ENCODE measurements at places on chromosomes 4 and X.
A peak's percentile ranks its signal among the peaks of the same experiment; 100 is the strongest.

- DNase-seq, result no peak
Measured at GRCh38 chrX:11188664-11189063, 77.5 kb downstream of the HCCS start.

- DNase-seq, result no peak
Measured at GRCh38 chr4:146022541-146022940, 83.9 kb upstream of the ZNF827 start.

DNA sequence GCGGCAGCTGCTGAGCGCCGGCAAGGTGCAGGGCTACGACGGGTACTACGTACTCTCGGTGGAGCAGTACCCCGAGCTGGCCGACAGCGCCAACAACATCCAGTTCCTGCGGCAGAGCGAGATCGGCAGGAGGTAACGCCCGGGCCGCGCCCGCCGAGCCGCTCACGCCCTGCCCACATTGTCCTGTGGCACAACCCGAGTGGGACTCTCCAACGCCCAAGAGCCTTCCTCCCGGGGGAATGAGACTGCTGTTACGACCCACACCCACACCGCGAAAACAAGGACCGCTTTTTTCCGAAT is 117.0 kb downstream of the DCTD start:
- DNase-seq, result no peak

GRCh38 chr4:6991771-6992557 is 51.2 kb upstream of the TADA2B start:
- no peak for DNase-seq

DNA sequence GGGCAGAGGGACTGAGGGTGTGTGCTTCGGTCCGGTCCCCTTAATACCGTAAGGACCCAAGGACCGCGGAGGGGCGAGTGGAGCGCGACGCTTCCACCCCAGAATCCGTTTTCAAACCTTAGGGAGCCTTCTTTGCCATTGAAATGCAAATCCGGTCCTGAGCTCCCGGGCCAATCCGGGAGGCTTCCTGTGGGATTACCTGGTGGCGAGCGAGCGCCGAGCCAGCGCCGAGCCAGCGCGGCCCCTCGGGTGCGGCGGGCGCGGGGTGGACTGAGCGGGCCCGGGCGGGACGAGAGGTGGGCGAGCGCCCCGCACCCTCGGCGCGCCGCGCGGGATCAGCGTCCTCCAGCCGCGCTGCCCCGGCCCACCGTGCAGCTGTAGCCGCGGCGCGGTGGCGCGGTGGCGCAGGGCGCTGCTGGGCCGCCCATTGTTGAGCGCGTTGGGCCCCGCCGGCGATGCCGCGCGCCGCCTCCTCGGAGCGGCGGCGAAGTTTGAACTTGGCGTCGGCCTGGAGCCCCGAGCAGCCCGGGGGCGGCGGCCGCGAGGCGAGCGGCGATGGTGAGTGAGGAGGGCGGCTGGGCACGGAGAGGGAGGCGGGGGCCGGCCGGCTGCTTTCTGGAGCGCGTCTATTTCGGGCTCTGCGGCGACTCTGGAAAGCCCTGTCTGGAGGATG is 208.7 kb downstream of the SOWAHB start:
- peak; percentile 9 for DNase-seq

GRCh38 chr4:71456841-71457240 is 118.0 kb downstream of the SLC4A4 start:
- no peak for DNase-seq

DNA sequence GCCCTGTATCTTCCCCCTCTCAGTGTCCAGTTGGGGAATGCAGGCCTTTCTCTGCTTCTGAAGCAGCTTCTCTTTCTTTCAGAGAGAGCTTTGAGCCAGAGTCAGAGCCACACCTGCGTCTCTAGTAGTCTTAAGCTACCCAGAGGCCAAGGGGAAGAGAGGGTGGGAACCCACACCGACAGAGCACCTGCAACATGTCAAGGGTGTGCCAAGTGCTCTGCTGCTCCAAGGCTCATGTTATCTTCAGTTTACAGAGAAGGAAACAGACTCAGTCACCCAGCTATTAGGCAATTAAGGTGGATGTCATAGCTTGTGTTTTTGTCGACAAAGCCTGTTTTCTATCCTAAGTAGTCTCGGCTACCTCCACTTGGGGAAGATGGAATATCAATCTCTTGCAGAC is 22.7 kb upstream of the RNF212 start:
- DNase-seq, result no peak

- no peak for DNase-seq
Measured at GRCh38 chr4:189443341-189443740, 497.3 kb upstream of the FRG1 start.

DNA sequence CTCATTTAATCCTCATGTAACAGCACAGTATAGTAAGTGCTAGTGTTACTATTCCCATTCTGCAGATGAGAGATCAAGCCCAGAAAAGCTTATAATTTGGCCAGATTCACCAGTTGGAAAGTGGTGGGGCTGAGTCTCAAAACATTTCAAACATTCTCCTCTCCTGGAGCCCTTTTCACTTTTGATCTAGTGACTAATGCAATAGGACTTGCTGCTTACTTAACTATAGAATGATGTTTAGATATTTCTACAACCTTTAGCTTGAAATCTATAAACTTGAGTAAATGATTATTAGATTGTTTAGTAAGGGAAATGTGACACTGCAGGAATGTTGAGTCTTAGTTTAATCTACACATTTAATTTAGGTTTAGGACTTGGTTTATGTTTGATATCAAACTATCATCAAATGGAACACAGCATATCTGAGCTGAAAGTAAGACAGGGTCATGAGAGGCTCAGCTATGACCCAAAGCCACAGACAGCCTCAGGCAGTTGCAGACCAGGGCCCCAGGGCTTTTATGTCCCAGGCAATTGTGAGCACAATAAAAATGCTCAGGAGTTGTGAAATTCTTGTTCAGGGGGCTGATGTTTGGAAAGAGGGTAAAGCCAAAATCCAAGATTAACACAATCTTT is 199.5 kb upstream of the HS3ST1 start:
- DNase-seq, result no peak

- DNase-seq, result no peak
Measured at GRCh38 chrX:135543924-135544323, 23.5 kb downstream of the INTS6L start.

GRCh38 chr4:47155919-47156318 is 124.6 kb downstream of the GABRB1 start:
- no peak for DNase-seq

GRCh38 chr4:88535090-88535755 is 11.6 kb upstream of the PYURF start:
- DNase-seq, result no peak

- DNase-seq, result no peak
Measured at GRCh38 chr4:139892973-139893736, 227.5 kb downstream of the MGST2 start.

DNA sequence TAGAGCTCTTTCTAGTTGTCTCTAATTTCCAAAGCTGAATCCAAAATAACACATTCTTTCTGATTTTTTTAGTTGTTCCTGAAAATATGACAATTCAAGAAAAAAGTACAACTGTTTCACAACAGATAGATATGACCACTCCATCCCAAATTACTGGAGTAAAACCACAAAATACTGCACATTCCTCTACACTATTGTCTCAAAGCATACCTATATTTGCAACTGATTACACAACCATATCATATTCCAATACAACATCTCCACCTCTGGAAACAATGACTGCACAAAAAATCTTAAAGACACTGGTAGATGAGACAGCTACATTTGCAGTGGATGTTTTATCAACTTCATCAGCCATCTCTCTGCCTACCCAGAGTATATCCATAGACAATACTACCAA is 43.6 kb downstream of the ADGRG4 start:
- no peak for DNase-seq

DNA sequence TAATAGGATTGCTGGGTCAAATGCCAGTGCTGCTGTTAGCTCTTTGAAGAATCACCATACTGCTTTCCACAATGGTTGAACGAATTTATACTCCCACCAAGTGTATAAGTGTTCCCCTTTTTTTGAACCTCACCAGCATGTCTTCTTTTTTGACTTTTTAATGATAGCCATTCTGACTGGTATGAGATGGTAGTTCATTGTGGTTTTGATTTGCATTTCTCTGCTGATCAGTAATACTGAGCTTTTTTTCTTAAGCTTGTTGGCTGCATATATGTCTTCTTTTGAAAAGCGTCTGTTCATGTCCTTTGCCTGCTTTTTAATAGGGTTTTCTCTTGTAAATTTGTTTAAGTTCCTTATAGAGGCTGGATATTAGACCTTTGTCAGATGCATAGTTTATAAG is 14.8 kb downstream of the USP38 start:
- no peak for DNase-seq

DNA sequence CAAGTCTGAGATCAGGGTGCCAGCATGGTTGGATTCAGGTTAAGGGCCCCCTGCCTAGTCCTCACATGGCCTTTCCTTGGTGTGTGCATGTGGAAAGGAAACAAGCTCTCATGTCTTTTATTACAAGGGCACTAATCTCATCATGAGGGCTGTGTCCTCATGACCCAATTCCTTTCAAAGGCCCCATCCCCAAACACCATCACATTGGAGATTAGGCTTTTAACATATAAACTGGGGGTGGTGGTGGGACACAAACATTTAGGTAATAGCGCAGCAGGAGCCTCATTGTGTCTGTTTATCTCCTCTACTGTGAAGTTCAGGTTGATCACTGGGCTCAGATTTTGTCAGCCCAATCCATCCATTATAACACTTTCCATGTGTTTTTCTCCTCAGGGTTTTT is 41.0 kb downstream of the BEX3 start:
- no peak for DNase-seq
